ENCODE measurements at places on chromosomes 5 and 9.
A peak's percentile ranks its signal among the peaks of the same experiment; 100 is the strongest.

- DNase-seq = peak; percentile 47
Observed at GRCh38 chr5:43642428-43642827, 39.4 kb downstream of the NNT start.

- peak; percentile 97 for DNase-seq
Observed at GRCh38 chr5:43631182-43631910, 28.4 kb downstream of the NNT start.

DNA sequence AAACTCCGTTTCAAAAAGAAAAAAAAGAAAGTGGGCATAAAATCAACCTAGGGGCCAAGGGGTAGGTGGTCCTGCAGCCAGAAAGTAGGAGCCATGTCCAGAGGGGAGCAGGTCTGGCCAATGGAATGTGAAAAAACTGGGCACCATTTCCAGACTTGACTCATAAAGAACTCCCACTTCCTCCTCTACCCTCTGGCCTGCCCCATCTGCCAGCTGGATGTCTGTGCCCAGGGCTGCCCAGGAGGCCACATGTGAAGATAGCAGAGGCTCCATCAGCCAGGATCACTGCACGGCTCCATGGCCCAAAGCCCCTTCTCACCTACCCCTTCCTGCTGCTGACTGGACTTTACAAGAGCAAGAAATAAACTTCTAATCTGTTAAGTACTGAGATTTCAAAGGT, 42.1 kb upstream of the EEIG1 start:
- peak; percentile 24 for DNase-seq

DNA sequence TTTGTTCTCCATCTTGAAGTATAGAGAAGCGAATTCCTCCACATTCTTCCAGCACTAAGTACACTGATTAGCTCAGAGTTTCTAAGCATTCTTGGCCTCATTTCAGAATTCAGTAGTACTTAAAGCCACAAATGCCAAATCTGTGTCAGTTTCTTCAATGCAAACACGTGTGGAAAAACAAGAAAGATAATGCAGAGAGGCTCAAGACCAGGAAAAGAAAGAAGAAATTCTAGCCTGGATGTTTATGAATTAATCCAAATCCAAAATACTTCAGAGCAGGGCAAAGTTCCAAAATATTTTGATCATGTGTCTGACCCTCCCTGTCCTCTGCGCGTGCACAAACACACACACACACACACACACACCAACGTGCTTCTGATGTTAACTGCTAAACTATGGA, 457.6 kb downstream of the SLCO4C1 start:
- no peak for DNase-seq

- DNase-seq = peak; percentile 18
Observed at GRCh38 chr5:176497852-176498251, 39.4 kb downstream of the RNF44 start.

- no peak for DNase-seq
Observed at GRCh38 chr5:15787681-15788080, 287.7 kb downstream of the FBXL7 start.

GRCh38 chr5:164256954-164257353, 751.5 kb downstream of the MAT2B start:
- DNase-seq = no peak

- DNase-seq = peak; percentile 100
Observed at GRCh38 chr9:120583958-120584369, 4.0 kb upstream of the CDK5RAP2 start.
